ENCODE measurements at places on chromosomes 1 and 21. TPM values are rescaled to one million over a fixed set of nuclear protein-coding genes. Genes with fewer than 3 reads are reported as not detected.

- peaks cover 39% of the 10 kb centered on the region for H3K4me1 ChIP-seq
- H3K27me3 ChIP-seq, result no peaks in the 10 kb centered on the region
- H3K36me3 ChIP-seq, result no peaks in the 10 kb centered on the region
- H3K27ac ChIP-seq, result no peak overlapping the region
These were observed 79.1 kb downstream of the NDUFS5 start for GRCh38 chr1:39105061-39105840.

The OR2AK2 gene
- total RNA-seq, result 0.39 TPM

The CELA3B gene
- total RNA-seq, result not detected

The GBP1 gene
- 9.8 TPM for total RNA-seq

The WDR64 gene
- total RNA-seq, result not detected

GRCh38 chr1:231423648-231424047 is 1.6 kb upstream of the EGLN1 start:
- no peak for DNase-seq
- H3K36me3 ChIP-seq, result no peaks in the 10 kb centered on the region
- H3K27ac ChIP-seq, result no peak overlapping the region
- peaks cover 19% of the 10 kb centered on the region for H3K4me1 ChIP-seq
- no peak overlapping the region for H3K4me3 ChIP-seq

The ZMYND12 gene
- 0.79 TPM for total RNA-seq

DNA sequence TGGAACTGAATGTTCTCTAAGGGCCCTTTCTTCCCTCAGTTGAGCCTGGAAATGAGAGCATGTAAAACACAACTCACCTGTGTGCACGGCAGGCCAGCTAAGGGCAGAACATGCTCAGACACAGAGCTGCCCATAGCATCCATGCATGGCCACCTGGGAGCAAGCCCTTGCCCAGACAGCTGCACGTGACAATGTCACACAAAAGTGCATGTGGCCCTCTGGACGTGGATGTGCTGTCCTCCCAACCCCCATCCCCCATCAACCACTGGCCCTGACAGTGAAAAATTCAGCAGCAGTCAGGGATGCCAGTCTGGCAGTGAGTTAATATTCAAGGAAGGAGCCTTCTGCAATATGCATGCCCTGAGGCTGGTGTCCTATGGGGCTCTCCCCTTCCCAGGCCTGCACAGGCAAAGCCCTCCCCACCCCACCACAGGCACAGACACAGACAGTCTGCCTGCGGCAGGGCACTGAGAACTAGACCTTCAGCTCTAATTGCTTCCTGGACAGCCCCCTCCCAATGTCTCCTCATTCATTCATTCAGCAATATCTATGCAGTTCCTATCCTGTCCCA is 14.6 kb upstream of the COL16A1 start:
- peaks cover 19% of the 10 kb centered on the region for H3K4me1 ChIP-seq
- DNase-seq, result no peak
- no peaks in the 10 kb centered on the region for H3K36me3 ChIP-seq
- no peak overlapping the region for H3K4me3 ChIP-seq

DNA sequence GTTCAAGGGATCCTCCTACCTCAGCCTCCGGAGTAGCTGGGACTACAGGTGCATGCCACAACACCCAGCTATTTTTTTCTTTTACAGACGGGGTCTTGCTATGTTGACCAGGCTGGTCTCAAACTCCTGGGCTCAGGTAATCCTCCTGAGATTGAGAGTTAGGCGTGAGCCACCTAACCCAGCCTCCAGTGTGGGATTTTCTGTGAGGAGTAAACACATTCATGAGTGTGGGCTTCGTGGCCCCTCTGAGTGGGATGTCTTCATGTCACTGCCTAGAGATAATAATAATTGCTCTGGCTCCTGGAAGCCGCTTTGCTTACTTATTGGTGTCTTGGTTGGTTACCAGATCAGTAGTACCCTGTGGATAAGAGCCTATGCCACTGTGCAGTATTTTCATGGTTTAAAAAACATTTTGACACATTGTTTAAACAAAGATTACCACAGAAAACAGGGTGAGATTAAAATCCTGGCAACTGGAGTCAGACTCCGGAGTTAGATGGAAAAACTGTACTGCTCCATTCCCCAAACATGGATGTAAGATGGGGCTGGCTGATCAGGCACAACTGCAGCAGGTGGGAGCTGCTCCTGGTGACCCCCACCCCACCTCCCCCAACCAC is 159.1 kb upstream of the RAB4A start:
- H3K4me3 ChIP-seq, result no peak overlapping the region
- no peaks in the 10 kb centered on the region for H3K36me3 ChIP-seq
- peaks cover 15% of the 10 kb centered on the region for H3K4me1 ChIP-seq

GRCh38 chr21:34205811-34206571 is 132.6 kb downstream of the MRPS6 start:
- peaks cover 20% of the 10 kb centered on the region for H3K4me1 ChIP-seq
- H3K27ac ChIP-seq, result no peak overlapping the region
- peaks cover 18% of the 10 kb centered on the region for H3K27me3 ChIP-seq
- no peaks in the 10 kb centered on the region for H3K36me3 ChIP-seq

The KAZN gene
- 0.39 TPM for total RNA-seq

GRCh38 chr1:6996371-6996770 is 211.1 kb downstream of the CAMTA1 start:
- no peaks in the 10 kb centered on the region for H3K27me3 ChIP-seq
- no peaks in the 10 kb centered on the region for H3K36me3 ChIP-seq
- H3K27ac ChIP-seq, result no peak overlapping the region
- no peak for DNase-seq
- no peak overlapping the region for H3K4me3 ChIP-seq

DNA sequence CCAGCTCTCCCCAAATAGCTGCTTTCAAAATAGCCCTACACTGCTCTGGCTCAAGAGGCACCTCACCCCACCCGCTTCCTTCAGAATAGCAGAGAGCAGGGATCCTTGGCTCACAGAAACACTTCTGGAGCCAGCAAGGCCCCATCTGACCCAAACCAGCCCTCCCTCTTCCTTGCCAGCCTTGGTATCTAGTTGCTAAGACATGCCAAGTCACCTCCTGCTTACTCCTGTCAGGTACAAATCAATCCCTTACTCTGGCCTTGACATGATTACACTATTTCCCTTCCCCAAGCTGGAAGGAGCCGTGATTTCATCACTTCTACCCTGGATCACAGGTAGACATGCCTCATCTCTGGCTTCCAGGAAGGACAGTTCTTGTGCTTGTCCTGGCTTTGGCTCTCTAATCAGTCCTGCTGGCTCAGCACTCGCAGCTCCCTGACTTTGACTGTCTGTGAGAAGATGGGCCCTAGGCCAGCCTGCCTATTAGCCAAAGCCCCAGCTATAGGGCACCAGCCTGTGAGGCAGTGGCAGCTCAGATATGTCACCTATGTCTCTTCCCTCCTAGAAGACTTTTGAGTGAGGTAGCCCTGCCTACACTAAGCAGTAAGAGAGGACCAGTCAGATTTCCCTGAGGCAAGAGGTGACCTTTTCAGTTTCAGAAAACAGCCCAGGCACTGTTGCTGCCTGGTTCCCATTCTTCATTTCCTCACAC is 8.9 kb upstream of the MUTYH start:
- no peak for DNase-seq
- H3K27ac ChIP-seq, result no peak overlapping the region
- H3K4me1 ChIP-seq, result no peaks in the 10 kb centered on the region
- peaks cover 30% of the 10 kb centered on the region for H3K36me3 ChIP-seq
- H3K27me3 ChIP-seq, result no peaks in the 10 kb centered on the region

DNA sequence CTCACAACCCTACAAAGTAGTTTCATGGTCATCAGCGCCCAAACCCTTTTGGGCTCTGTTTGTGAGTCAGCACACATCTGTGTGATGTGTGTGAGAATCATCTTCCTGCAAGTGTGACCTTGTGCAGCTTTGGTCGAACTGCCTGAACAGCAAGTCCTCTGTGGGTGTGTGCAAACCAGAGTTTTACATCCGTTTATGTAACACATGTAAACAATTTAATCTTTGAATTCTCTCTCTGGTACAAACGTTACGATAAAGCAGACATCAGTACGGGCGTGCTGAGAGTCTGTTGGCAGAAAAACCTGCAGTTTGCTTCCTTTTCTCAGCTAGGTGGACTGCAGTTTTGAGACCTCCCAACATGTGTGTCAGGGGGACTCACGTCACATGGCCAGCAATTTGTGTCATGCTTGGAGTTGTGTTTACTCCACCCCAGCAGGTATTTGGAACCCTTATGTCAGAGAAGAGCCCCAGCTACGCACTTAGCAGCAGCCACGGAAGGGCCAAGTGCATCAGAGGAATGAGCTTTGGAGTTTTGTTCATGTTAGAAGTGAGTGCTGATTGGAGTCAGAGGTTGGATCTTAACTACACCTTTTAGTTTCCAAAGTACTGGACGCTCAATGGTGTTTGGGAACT is 230.8 kb downstream of the PAPPA2 start:
- H3K27me3 ChIP-seq, result no peaks in the 10 kb centered on the region
- no peaks in the 10 kb centered on the region for H3K36me3 ChIP-seq
- H3K4me3 ChIP-seq, result no peak overlapping the region
- no peak for DNase-seq
- no peaks in the 10 kb centered on the region for H3K4me1 ChIP-seq
